ENCODE measurements at places on chromosomes 3 and 15.

- no peak for DNase-seq
Observed at GRCh38 chr3:168071591-168072322, 24.0 kb downstream of the GOLIM4 start.

DNA sequence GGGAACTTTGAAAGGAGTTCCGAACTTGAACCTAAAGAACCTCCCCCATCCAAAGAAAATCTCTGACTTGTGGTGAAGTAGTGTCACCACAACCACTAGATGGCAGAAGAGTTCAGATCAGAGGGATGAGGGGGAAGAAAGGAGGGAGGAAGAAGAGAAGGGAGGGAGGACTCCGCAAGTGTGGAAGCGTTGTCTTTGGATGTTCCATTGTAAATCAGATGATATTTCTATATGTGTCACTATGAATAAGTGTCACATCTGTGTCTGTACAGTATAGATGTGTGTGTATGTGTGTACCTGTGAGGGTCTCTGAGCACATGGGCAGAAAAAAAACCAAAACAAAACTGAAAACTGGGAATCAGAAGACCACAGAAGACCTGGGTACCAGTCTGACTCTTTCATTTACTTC, 16.9 kb downstream of the SLC24A1 start:
- peak; percentile 86 for DNase-seq

DNA sequence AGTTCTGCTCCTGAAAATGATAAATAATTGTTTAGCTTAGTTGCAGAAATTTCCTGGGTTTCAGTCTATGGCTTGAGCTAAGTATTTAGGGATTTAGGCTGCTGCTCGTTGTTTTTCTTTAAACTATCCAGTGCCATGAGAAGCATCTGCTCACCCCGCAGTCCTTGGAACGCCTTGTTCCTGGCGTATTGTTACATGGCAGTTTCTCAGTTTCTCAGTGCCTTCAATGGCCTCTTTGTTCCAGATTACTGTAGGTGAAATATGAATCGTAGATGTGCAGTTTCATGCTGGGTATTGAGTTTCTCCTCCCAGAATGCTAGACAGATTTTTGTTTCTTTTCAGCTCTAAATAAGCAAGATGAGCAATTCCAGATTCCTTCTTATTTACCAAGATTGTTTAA, 269.5 kb upstream of the GBE1 start:
- DNase-seq = peak; percentile 30

- DNase-seq = no peak
Observed at GRCh38 chr3:98171071-98171470, 4.6 kb downstream of the OR5H15 start.

DNA sequence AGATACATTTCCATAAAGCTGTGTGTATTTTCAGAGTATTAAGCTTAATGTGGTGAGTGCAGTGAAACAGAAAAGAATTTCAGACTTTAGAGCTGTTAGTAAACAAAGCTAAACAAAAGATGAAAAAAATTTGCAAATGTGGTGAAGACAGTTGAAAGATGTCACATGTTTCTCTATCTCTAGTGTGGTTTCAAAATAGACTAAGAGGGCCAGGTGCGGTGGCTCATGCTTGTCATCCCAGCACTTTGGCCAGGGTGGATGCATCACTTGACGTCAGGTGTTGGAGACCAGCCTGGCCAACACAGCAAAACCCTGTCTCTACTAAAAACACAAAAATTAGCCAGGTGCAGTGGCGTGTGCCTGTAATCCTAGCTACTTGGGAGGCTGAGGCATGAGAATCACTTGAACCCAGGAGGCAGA, 466.0 kb upstream of the NR2F2 start:
- no peak for DNase-seq

DNA sequence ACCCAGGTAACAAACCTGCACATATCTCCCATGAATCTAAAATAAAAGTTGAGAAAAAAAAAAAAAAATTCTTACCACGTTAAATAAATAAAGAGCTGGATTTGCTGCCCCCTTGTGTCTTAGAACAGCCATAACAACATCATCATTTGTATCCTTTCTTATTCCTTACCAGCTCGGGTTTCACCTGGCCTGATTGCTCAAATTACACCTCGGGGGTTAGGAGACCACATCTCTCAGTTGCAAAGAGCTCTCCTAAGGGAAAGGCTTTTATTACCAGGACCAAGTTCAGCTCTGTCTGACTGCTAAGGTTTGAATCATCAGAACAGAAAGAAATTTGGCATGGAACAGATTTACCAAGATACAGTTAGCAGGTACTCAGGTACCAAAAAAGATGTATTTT, 25.8 kb upstream of the RPL39L start:
- peak; percentile 59 for DNase-seq

DNA sequence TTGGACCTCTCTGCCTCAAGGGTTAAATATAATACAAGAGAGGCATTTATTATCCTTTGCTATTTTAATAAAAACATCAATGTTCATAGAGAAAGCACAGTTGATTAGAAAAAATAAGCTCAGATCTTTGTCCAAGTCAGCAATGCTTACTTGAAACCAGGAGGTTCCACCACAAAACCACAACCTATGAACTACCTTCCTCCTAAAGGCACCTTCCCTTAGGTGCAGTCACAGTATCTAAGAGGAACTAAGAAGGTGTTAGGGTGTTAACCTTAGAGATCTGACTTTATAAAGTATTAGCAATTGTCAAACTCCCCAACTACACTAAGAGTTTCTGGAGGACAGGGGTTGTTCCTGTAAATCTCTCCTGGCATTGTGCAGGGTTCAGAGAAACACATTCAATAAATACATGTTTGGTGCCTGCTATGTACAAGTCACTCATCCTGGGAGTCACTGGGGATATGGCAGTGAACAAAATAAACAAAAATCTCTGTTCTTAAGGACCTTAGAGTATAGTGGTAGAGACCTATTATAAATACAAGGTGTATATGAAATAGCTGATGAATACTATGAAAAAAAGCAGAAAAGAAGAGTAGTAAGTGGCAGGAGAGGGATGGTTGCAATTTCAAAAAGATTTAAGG, 208.6 kb downstream of the NFKBIZ start:
- DNase-seq = no peak

- DNase-seq = no peak
Observed at GRCh38 chr3:7205962-7206361, 345.0 kb downstream of the GRM7 start.

Data from muscle of back (tissue), 13 donors.